Lower lobe of right lung (tissue), 2 donors: ENCODE measurements at places on chromosomes 7 and 10.

DNA sequence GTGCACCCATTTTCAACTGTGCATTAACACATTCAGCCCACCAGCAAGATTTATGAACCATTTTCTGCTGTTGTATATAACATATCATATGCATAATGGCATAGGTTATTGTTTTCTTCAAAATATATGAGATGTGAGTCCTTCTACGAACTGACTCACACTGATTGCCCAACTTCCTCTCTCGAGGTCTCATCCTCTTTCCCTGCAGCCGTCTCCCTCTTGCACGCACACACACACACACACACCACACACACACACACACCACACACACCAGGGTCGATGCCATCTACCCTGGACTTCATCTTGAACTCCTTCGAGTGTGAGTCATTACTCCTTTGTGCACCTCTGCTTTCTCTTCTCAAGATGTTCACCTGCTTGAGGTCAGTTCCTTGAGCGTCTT, 36.7 kb downstream of the EGFR start:
- no peak for DNase-seq

GRCh38 chr7:31104361-31105255, 52.5 kb downstream of the ADCYAP1R1 start:
- DNase-seq = no peak

DNA sequence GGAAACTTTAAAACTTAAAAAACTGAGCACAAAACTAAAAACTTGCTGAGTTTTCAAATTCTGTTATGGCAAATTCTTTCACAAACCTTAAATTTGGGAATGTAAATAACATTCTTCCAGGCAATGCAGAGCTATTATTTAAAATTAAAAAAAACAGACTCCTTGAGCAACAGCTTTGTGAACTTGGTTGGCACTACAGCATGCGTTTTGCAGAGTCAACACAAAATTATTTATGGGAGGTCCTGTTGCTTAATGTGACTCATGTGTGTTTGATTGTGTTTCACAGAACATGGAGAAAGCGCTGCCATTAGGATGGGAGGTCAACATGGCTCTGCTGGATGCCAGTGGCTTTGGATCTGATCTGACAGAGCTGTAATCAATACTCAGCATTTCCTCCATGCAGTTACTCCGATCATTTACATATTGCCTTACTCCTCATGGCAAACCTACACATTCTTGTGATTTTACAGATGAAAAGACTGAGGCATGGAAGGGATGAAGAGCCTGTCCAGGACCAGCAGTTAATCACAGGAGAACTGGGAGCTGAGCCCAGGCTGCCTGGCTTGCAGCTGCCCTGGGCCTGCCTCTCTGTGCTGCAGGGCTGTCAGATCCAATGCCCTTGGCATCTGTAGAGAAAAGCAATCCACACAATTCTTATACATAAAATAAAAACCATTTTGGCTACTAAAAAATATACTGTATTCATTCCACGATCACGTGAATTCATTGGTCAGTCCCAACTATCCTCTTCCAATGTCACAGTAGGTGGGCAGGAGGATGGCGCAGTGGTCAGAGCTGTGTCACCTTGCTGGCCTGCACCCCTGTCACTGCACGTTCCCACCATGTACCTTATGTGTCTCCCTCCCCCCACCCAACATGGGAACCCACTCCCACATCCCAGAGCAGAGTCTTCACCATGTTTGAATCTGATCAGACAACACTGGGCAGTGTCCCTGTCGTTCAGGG, 200.9 kb downstream of the CXCL12 start:
- no peak for DNase-seq

- no peak for DNase-seq
These were observed 128.3 kb downstream of the EGFR start for GRCh38 chr7:55147101-55147500.

DNA sequence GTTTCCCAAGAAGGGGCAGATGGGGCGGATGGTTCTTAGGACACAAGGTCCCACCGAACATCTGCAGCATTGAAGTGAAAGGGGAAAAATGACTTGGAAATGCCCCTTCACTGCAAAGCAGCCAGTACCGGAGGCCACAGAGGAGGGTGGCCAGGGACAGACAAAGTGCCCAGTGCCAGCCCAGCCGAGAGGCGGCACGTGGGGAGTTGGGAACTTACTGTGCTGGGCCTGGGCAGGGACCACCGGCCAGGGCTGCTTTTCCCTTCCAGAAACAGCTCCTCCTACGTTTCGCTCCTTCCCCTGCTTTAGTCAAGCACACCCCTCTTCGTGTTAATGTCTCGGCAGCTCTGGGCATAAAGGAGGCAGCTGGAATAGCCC, 129.2 kb downstream of the TNS3 start:
- DNase-seq = no peak

GRCh38 chr7:15603124-15603523, 41.3 kb upstream of the AGMO start:
- no peak for DNase-seq

DNA sequence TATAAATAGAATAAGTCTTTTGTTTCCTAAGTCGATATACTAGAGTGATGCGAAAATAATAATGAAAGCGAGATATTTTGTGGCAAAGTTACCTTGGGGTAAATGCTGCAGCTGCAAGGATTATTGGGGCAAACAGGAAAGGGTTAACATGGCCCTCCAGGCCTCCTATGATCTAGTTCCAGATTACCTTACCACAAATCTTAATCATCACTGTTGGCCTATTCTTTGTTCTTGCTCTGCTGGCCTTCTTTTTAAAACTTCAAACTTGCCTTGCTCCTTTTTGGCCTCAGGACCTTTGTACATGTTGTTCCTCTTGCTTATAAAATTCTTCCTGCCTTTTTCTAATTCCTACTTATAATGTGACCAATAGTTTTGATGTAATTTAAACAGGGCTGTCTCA, 81.5 kb downstream of the SEMA3C start:
- no peak for DNase-seq

DNA sequence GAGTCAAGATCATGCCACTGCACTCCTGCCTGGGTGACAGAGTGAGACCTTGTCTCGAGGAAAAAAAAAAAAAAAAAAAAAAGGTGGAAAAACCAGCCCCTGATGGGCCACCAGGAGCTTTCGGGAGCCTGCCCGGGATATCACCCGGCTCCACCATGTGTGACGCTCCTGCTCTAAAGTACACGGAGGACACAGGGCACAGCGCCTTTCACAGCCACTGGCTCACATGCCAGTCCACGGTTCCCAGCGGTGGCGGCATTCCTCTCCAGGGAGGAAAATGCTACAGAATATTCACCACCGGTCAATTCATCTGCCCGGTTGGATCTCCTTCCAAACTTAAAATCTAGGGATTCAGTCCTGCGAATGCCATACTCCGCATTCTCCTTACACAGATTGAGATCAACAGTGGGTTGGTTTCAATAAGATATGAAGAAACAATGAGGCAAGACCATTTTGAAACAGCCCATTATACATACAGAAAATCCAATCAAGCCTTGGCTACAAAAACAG, 81.2 kb downstream of the CTBP2 start:
- DNase-seq = no peak

DNA sequence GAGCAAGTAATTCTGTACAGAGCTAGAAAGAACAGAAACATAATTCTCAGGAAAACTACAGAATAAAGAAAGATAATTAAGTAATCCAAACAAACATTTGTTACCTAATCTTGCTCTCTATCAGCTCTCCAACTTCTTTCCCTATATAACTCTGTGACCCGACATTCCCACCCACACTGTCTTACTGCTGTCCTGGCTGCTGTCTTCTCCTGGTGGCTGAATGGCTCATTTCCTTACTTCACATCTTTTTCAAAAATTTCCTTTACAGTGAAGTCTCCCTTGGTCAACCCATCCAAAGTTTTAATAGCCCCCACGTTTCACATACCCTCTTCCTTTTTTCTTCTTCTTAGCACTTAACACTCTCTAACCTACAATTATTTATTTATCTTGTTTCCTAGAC, 64.0 kb downstream of the HYCC1 start:
- DNase-seq = no peak

DNA sequence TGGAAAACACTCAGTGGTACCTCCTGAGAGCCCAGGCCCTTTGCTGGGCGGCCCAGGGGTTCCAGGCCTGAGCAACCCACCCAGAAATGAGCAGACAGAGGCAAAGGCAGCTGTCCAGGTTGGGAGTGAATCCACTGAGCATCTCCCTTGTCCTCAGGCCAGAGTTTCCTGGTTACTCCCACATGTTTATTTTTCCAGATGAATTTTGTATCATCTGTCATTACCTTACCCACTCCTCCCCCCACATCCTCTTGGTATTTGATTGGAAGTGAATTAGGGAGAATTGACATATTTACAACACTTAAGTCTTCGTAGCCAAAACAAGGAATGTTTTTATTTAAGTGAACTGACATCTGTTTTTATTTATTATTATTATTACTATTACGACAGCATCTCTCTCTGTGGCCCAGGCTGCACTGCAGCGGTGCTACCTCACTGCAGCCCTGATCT, 13.2 kb upstream of the LMBR1 start:
- DNase-seq = no peak

GRCh38 chr10:119344381-119344780, 137.0 kb downstream of the GRK5 start:
- DNase-seq = no peak

DNA sequence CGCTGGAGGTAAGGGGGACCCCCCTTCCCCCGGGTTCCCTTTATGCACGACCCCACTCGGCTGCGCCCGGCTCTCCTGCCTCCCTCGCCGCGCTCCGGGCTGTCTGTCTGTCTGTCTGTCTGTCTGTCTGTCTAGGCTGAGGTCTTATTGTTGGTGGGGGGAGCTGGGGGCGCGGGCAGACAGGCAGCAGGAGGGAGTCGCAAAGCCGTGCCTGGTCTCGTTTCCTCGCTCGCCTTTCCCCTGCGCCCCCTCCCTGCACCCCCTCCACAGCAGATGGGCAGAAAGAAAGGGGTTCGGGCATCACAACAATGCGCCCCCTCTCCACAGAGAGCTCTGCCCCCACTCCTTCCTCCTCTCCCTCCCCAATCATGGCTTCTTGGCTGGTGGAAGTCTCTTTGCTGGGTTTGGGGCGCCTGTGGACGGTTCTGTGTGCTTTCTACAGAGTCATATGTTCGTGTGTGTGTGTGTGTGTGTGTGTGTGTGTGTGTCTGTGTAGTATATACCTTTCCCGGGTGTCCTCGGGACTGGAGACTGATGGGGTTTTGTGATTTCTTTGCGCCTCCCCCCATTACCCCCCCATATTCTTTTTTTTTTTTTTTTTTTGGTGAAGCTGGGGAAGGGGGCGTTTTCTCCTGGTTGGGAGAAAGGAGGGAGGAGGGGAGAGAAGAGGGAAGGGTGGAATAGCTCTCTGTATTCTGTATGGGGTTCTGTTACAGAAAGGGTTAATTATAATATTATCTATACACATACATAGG, 1.9 kb downstream of the AUTS2 start:
- DNase-seq = no peak

DNA sequence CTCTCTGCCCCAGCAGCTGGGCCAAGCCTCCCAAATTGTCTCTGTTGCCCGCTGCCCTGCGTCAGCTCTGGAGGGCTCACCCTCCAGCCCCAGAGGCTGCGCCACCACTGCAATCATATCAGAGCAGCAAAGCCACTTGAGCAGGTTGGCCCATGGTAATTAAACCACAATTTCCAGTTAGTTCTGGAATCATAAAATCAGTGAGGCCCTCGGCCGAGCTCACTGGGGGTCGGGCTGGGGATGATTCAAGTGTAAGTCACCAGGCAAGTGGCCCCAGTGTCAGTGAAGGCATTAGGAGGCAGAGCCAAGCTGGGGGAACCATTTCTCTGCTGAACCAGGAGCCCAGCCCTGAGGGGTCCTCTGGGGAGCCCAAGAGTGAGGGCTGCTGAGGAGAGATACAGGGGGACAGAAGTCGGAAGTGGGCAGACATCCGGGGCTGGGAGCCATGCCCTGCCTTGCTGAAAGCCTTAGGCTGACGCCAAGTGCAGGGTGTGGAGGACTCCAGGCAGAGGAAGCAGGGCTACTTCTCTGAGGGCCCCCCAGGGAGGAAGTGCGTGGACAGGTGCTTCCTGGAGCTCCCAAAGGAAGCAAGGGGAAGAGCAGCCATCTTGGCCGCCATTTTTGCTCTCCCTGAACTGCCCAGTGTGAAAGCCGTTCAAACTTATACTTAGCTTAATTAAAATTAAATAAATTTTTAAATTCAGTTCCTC, 29.5 kb upstream of the SLC29A3 start:
- peak; percentile 34 for DNase-seq

DNA sequence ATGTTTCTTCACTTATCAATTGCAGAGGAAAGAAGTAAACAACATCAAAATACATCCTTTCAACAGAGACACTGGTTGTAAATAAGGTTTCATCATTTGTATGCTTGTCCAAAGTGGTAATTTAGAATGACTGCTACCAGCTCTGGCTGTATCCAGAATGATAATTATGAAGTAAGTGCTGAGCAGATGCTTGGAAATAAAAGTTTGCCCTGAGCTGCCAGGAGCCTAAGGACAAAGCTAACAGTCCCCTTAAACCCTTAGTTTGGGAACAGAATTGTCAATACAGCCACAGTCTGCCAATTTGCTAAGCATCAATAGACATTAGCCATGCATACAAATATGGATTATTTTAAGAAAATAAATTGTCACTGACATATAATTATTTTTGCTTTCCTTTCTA, 147.0 kb upstream of the SLC13A1 start:
- DNase-seq = no peak

- DNase-seq = no peak
These were observed 105.8 kb downstream of the USP6NL start for GRCh38 chr10:11505639-11506038.

GRCh38 chr7:96447109-96447645, 125.3 kb upstream of the SLC25A13 start:
- DNase-seq = no peak

DNA sequence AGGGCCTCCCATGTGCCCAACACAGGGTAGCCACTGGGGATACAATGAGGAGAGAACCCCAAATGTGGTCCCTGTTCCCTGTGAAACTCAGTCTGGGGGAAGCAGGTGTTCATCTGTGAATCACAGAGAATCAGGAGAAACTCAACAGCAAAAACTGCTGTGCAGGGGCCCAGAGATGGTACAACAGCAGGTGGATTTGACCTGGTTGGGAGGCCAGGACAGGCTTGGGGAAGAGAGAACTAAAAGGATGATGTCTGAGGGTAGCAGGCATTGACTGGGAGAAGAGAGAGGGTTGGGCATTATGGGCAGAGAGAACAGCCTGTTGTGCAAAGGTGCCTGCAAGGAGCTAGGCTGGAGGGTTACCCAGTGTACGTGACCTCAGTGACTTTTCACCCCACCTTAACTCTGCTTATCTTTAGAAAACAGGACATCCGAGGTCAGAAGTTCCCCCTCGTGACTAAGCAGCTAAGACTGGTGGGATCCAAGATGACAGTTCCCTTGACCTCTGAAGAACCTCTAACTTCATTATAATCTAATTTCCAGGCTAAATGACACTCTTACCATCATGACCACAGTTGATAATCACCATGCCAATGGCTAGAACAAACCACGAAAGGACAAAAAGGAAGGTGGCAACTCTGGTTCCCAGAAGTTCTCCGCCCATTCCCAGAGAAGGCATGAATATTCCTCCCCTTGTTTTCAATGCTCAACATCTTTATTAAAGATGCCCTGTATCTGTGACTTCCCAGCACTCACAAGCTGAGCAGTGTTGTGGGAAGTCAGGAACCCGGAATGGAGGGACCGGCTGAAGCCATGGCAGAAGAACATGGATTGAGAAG, 5.1 kb upstream of the ADAMTS14 start:
- no peak for DNase-seq

- DNase-seq = no peak
These were observed 50.6 kb downstream of the NKX6-2 start for GRCh38 chr10:132735341-132735775.

- no peak for DNase-seq
These were observed 31.8 kb upstream of the WDR11 start for GRCh38 chr10:120819366-120819765.

GRCh38 chr7:43204081-43204480, 91.6 kb downstream of the HECW1 start:
- no peak for DNase-seq
